ENCODE measurements at places on chromosomes 6 and 20.

DNA sequence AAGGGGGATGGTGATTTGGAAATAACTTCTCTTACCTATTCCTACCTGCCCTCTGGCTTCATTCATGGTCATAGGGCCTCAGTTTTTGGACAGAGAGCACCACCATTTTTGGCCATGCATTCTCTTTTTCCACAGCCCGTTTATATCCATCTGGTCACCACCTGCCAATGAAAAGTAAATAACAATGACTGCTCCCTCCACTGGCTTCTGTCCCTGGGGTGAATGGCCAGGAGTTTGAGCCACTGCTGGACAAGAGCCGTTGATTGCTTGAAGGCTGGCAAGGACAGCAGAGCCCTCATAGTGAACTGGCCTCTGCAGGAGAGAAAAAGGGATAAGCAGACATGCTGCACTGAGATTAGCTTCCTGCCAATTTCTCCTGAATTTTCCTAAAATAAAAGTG lies 261.8 kb downstream of the ADGB start:
- no peak for DNase-seq

- DNase-seq: no peak
Measured at GRCh38 chr20:50692552-50692933, 1.2 kb upstream of the RIPOR3 start.

GRCh38 chr6:40286721-40287120 lies 300.4 kb downstream of the LRFN2 start:
- no peak for DNase-seq

DNA sequence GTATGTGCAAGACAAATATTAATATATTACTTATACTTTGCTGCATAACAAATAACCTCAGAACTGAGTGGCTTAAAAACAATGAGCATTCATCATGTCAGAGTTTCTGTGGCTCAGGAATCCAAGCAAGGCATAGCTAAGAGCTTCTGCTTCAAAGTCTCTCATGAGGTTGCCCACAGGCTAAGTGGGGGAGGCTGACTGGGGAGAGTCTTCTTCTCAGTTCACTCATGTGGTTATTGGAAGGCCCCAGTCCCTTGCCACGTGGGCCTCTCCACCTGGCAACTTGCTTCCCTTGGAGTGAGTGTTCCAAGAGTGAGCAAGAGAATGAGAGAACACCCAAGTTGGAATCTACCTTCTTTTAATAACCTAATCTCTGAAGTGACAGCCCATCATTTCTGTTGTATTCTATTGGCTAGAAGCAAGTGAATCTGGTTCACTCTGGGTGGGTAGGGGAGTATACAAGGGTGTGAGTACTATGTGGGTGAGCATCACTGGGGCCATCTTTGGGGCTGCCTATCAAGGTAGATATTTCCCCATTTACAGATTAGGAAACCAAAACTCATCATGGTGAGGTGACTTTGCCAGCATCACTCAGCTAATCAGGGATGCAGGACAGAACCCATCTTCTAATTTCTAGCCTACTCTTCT lies 36.0 kb downstream of the DNAH8 start:
- DNase-seq: no peak

DNA sequence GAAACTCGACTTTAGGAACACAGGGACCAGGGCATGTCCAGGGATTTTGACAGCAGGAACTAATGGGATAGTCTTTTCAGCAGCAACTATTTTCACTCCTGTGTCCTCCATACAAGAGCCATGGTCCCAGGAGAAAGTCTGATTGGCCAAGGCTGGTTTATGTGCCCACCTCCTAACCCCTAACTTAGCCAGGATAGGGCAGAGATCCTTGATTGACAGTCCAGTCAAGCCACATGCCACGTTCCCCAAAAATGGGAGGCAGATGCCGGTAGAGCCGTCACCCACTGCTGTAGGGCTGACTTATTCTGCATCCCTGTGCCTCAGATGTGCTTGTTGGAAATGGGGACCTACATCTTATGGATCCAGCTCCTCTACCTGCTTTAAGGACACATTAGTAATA lies 22.3 kb downstream of the SLC2A10 start:
- no peak for DNase-seq

DNA sequence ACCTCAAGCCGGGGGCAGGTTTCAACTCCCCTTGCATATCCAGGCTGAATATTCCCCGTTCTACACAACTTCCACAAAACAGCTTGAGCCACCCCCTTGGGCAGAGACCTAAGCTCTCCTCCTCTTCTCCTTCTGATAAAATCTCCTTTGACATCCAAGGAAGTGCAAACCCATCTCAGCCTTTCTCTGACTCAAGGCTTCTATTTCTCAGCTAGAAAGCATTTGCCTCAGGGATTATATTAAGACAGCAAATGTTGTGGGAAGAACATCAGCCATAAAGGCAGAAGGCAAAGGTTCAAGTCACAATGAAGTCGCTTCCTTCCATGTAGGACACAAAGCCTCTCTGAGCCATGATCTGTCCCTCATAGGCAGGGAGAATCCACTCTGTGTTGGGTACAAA lies 386.6 kb upstream of the ARID1B start:
- DNase-seq: no peak

DNA sequence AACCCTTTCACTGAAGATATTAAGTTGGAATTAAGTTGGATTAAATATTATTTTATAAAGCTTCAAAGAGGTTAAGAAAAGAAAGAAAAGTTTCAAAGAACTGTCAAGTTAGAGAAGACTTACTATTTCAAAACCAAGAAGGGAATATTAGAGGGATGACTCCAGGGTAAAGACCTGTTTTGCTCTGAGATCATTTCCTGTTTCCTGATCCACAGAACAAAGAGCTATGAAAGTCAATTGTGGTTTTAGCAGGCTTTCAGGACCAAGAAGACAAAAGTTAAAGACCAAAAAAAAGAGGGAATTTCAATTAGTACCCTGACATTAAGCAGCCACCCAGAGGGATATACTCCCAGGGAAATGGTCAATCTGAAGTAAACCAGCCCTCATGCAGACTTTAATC lies 19.4 kb downstream of the ESF1 start:
- DNase-seq: no peak

DNA sequence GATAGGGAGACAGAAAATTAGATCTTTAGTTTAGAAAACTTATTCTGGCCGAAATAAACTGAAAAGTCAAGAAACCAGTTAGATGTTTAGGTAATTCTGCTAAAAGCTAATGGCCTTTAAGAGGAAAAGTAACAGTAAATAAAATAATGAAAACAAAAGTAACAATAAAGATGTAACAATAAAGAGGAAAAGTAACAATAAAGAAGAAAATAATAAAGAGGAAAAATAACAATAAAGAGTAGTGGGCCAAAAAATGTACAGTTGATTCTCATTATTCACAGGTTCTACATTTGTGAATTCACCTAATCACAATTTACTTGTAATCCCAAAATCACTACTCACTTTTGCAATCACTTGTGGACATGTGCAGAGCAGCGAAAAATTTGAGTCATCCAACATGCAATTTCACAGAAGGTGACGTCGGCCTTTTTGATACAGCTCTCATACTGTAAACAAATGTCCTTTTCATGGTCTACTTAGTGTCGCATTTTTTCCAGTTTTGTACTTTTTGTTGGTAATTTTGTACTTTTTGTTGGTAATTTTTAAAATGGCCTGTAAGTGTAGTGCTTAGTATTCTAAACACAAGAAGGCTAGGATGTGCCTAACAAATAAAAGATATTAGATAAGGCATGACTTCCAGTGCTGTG lies 24.0 kb downstream of the HBS1L start:
- no peak for DNase-seq

DNA sequence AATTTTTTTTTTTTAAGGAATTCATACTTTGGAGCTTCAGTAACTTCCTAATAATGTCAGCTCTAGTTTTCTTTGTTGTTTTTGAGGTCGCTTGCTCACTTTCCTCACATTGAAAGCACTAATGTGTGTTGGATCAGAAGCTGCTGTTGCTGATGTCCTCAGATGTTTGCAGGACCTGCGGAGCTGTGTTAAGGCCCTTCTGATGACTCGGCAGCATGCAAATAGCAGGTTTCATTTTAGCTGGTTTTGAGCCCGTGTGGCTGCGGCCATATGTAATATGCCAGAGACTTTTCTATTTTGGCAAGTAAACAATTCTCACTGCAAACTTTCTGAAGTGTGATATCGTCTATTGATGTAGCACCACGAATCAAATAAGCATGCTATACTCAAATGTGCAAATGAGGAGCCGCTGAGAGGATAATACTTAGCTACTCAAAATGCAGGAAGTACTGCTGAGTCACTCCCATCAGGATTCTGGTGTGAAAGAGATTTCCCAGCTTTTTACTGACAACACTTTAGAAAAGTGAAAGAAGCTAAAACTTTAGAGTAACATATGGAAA lies 187.8 kb downstream of the SASH1 start:
- peak; percentile 26 for DNase-seq

GRCh38 chr6:33882154-33882553 lies 78.4 kb upstream of the MLN start:
- DNase-seq: no peak

DNA sequence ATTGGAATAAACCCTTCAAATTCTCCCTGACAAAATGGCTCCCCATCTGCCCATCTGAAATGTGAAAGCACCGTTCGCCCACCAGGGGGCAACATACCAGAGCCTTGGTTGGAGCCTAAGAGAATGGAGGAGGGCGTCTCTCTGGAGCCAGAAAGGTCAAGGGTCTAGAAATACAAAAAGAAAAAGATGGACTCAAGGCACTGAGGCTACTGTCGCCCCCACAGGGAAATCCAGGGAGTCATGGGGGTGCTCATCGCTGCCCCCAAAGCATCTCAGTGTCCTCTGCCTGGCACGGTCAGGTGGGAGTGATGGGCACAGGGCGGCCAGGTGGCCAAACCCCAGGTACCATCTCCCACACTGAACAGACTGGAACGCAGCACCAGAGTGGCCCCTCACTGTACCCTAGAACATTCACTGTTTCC lies 136.3 kb downstream of the ZMYND8 start:
- DNase-seq: peak; percentile 28

- DNase-seq: no peak
Measured at GRCh38 chr20:59780494-59781185, 152.8 kb downstream of the SYCP2 start.

All from hematopoietic multipotent progenitor cell (in vitro differentiated cells).